Thoracic aorta (tissue), 2 donors: ENCODE measurements at places on chromosomes 7 and 10. TPM values are rescaled to one million over a fixed set of nuclear protein-coding genes. Genes with fewer than 3 reads are reported as not detected.

GRCh38 chr10:28429573-28430216 lies 103.2 kb upstream of the WAC start:
- no peaks in the 10 kb centered on the region for H3K27me3 ChIP-seq
- no peak for DNase-seq
- H3K36me3 ChIP-seq, result no peaks in the 10 kb centered on the region
- H3K4me3 ChIP-seq, result no peak overlapping the region
- H3K27ac ChIP-seq, result no peak overlapping the region

DNA sequence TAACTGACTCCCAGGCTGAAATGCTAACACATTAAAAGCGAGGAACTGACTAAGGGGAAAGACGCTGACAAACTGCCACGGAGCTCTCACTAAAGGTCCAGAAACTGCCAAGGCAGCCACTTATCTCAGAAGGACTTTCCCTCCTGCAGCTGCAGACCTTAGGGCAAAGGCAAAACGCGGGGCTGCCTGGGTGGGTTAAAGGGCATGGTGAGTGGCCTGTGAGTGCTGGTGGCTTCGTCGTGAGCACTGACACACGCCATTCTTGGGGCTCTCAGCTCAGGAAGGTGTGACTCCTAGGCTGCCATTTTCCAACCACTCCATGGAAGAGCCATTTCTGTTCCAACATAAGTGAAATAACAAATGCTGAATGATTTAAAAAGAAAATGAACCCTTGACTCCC lies 232.5 kb downstream of the COBL start:
- no peaks in the 10 kb centered on the region for H3K4me1 ChIP-seq
- no peak overlapping the region for H3K4me3 ChIP-seq
- no peaks in the 10 kb centered on the region for H3K27me3 ChIP-seq
- H3K27ac ChIP-seq, result no peak overlapping the region

DNA sequence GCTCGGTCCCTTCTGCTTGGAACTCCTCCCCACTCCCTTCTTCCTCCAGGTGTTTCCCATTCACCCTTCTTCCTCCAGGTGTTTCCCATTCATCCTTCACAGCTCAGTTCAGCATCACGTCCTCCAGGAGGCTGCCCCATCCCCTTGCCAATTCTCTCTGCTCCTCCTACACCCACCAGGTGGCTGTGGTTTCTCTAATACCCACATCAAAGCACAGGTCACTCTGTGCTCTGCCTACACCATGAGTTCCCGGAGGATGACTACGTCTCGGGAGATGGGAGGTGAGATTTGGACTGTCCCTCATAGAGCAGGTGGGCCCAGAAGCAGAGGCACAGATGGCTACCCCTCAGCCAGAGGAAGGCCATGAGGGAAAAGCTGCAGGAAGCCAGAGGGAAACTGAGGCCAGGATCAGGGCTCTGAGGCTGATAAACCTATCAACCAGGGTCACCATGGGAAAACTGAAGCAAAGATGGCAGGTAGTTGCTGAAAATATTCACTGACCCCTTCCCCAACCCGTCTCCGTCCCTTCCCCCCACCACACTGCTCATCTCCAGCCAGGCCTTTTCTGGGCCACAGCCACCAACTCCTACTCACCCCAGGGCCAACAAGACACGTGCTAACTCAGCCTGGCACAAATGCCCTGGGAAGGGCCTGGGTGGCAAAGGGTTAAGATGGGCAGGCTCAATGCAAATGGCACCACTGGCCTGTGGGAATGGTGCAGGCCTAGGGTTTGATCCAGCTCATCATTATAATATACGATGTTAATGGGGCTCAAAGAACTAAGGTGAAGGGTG lies 56.6 kb upstream of the CPXM2 start:
- no peaks in the 10 kb centered on the region for H3K36me3 ChIP-seq
- H3K4me1 ChIP-seq, result no peaks in the 10 kb centered on the region
- no peak overlapping the region for H3K27ac ChIP-seq
- H3K4me3 ChIP-seq, result no peak overlapping the region
- H3K27me3 ChIP-seq, result no peaks in the 10 kb centered on the region

DNA sequence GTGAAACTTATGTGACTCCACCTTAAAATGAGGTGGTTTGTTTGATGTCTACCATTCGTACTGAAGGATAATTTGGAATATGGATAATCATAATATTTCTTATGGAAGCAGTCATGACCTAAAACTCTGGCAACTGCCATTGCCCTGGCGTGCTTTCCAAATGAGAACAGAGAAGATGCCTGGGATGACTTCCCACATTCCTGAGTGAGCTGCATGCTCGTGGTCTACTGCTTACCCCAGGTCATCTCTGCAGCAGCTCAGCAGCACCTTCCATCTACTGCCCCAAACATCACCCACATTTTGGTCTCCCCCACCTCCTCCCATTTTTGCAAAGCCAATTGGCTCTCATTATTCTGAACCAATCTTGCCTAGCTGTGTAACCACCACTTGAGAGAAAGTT lies 40.1 kb downstream of the LYZL1 start:
- no peak overlapping the region for H3K4me3 ChIP-seq
- no peak for DNase-seq
- H3K36me3 ChIP-seq, result no peaks in the 10 kb centered on the region
- H3K27ac ChIP-seq, result no peak overlapping the region

GRCh38 chr10:90222372-90222771 lies 521.0 kb downstream of the KIF20B start:
- no peak overlapping the region for H3K4me3 ChIP-seq
- H3K27ac ChIP-seq, result no peak overlapping the region
- no peaks in the 10 kb centered on the region for H3K27me3 ChIP-seq
- H3K36me3 ChIP-seq, result no peaks in the 10 kb centered on the region
- no peak for DNase-seq

DNA sequence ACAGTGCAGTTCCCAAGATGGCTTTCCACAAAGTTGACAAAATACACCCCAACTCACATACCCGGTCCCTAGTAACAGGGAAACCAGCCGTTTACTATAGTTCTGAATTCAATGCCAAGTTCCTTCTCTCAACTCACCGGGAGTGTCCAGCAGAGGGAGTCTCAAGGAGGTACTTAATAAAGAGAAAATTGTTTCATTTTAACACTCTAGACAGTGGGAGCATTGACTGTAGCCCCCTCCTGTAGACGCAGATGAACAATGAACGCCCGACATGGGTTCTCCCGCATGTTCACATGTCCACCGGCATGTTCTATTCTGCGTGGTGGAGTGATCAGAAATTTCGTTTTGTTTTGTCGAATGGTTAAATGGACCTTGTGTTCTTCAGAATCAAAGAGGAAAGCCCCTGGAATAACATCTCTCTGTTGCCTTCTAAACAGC lies 1.9 kb downstream of the HIPK2 start:
- peak overlapping the region; percentile 91 for H3K27ac ChIP-seq
- H3K36me3 ChIP-seq, result no peaks in the 10 kb centered on the region
- H3K4me1 ChIP-seq, result peaks cover 56% of the 10 kb centered on the region
- H3K27me3 ChIP-seq, result no peaks in the 10 kb centered on the region
- peak; percentile 47 for DNase-seq

The ATRNL1 gene
- total RNA-seq, result 57.4 TPM

GRCh38 chr10:88828310-88828709 lies 23.3 kb downstream of the ANKRD22 start:
- no peaks in the 10 kb centered on the region for H3K36me3 ChIP-seq
- H3K27me3 ChIP-seq, result no peaks in the 10 kb centered on the region
- DNase-seq, result no peak
- H3K4me1 ChIP-seq, result no peaks in the 10 kb centered on the region
- no peak overlapping the region for H3K27ac ChIP-seq

The AKR1C4 gene
- total RNA-seq, result not detected

- H3K27ac ChIP-seq, result no peak overlapping the region
- no peaks in the 10 kb centered on the region for H3K27me3 ChIP-seq
- no peak for DNase-seq
- H3K36me3 ChIP-seq, result no peaks in the 10 kb centered on the region
- H3K4me3 ChIP-seq, result no peak overlapping the region
Measured at GRCh38 chr7:47704936-47705335, 123.0 kb upstream of the TNS3 start.

- no peak overlapping the region for H3K27ac ChIP-seq
- no peak overlapping the region for H3K4me3 ChIP-seq
- no peaks in the 10 kb centered on the region for H3K27me3 ChIP-seq
- peaks cover 10% of the 10 kb centered on the region for H3K36me3 ChIP-seq
- no peaks in the 10 kb centered on the region for H3K4me1 ChIP-seq
Measured at GRCh38 chr10:15113766-15114165, 16.6 kb downstream of the RPP38 start.

DNA sequence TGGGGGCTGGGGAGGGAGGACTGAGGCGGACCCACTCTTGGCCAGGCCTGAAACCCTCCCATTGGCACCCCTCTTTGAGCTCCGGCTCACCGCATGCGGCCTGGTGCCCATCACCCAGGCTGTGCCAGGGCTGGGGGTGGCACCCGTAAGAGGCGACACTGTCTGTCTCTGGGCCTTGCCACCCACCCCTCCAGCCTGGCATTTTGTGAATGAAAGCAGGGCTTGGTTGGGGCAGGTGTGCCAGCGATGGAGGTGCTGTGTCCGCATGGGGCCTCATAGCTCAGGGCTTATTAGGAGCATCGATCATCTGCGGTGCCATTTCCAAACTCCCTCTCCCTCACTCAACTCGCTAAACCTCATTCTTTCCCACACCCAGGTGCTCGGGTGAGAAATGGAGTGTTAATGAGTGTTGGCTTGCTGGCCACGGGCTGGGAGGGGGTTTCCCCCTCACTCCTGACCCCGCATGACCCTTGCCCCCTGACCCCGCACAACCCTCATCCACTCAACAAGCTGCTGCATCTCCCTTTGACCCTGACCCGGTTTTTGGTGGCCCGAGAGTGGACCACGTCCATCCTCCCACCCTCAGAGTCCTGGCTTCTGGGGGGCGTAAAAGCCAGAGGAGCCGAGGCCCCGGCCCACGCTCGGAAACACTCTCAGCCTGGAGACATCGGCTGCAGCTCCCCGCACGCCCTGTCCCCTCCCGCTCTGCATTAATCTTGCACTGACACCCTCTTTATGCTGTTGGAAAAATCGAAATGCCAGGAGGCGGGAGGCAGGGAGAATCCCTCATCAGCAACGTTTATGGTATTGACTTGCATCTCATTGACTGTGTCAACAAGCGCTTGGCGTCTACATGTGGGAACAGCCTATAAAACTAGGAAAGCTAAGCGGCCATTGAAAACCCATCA lies 161.2 kb downstream of the DNAJB6 start:
- H3K27ac ChIP-seq, result no peak overlapping the region
- DNase-seq, result no peak
- H3K4me1 ChIP-seq, result no peaks in the 10 kb centered on the region
- no peaks in the 10 kb centered on the region for H3K36me3 ChIP-seq
- H3K4me3 ChIP-seq, result no peak overlapping the region

GRCh38 chr7:1108264-1108920 lies 20.5 kb downstream of the GPER1 start:
- no peak overlapping the region for H3K27ac ChIP-seq
- DNase-seq, result no peak
- no peak overlapping the region for H3K4me3 ChIP-seq
- no peaks in the 10 kb centered on the region for H3K4me1 ChIP-seq

DNA sequence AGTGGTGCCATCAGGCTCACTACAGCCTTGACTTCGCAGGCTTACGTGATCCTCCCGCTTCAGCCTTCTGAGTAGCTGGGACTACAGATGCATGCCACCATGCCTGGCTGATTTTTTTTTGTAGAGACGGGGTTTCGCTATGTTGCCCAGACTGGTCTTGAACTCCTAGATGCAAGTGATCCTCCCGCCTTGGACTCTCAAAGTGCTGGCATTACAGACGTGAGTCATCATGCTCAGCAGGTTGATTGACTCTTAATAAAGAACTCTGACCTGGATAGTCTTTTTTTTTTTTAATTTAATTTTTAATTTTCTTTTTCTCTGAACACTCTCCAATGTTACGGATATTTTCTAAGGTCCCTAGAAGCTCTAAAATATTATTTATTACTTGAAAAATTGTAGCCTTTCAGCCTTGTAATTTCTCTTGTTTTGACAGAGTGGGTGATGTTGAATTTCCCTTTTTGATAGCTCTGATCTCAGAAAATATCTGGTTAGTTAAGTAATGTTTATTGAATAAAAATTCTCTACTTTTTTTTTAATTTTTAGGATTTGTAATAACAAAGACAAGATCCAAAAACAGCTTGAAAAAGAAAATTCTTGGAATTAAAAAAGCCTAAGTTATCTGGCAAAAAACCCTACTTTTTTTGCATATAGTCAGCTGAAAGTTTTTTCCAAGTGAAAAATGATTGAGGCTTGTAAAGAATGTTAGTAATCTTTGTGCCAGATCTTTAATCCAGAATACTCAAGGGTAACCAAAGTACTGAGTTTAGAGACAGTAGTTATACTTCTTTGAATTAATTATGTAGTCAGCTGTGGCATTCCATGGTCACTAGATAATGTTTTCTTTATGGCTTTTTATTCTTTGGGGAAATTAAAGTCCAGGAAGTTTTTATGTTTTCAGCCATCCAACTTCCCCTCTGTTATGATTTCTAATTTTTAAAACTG lies 26.7 kb downstream of the TBC1D12 start:
- H3K27me3 ChIP-seq, result no peaks in the 10 kb centered on the region
- peaks cover 12% of the 10 kb centered on the region for H3K4me1 ChIP-seq
- H3K4me3 ChIP-seq, result no peak overlapping the region
- H3K36me3 ChIP-seq, result no peaks in the 10 kb centered on the region

DNA sequence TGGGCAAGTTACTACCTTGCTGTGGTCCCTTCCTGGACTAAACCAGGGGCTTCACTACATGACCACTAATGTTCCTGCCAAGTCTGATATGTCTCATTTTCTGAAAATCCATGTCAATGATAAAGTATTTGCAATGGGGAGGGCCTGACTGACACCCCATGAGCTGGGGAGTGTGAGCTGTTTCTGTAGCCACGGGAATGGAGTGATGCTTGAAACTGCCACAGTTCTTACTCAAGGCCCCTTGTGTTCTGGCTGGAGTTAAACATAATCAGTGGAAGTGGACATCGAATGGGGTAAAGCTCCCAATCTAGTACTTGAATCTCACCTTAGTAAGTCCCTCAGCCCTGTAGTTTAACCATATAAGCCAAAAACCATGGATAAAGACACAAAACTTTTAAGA lies 61.9 kb upstream of the PDLIM1 start:
- no peak for DNase-seq
- H3K27ac ChIP-seq, result peak overlapping the region; percentile 41
- H3K4me1 ChIP-seq, result peaks cover 33% of the 10 kb centered on the region

GRCh38 chr10:89389254-89389653 lies 3.2 kb upstream of the IFIT1 start:
- H3K27me3 ChIP-seq, result no peaks in the 10 kb centered on the region
- no peak overlapping the region for H3K4me3 ChIP-seq
- H3K27ac ChIP-seq, result no peak overlapping the region
- DNase-seq, result no peak

The SLC13A1 gene
- total RNA-seq, result not detected

DNA sequence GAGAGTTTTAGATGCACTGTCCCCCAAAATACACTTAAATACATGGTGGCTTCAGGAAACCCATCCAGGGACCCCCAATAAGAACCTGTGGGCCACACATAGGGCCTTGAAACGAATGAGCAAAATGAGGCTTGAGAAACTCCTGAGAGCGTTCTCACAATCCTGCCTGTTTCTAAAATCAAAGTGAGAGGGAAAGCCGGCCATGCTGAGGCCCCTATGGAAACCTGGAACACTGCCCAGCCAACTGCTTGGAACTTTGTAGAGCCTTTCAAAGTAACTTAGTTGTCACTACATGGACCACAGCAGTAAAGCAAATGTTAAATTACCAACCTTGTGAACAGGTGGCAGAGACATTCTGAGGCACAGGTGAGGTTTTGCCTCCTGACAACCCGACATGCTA lies 13.4 kb downstream of the SGMS1 start:
- H3K27me3 ChIP-seq, result no peaks in the 10 kb centered on the region
- H3K36me3 ChIP-seq, result no peaks in the 10 kb centered on the region
- no peak overlapping the region for H3K4me3 ChIP-seq

The KCNMA1 gene
- total RNA-seq, result 188 TPM
